Activated gamma-delta T cell treated with anti-CD3 and anti-CD28 coated beads, Interleukin-2, amount 50 U/mL, for 16 hours (primary cell): ENCODE measurements at places on chromosomes 5 and 9.

GRCh38 chr9:126451316-126451885 lies 124.8 kb downstream of the MVB12B start:
- DNase-seq, result no peak

DNA sequence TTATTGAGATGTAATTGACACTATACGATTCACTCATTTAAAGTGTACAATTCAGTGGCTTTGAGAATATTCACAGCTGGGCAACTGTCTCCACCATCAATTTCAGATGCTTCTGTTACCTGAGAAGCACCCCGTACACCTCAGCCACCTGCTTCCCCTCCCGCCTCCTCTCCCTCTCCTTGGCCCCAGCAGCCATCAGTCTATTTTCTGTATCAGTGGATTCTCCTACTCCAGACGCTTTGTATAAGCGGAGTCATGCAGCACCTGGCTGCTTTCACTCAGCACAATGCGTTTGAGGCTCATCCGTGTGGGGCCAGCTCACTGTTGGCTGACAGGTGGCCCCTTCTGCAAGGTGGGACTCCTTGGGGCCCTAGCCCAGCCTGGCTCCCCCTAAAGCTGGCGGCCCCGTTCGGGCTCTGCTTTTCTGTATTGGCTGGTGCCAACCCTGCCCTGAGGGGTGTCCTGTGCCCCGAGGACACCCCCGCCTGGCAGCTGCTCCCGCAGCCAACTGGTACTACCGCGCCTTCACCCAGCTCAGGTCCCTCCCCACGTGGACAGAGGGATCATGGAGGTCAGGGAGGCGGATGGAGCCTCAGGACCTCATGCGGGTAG lies 124.4 kb upstream of the COL5A1 start:
- DNase-seq, result no peak

- DNase-seq, result no peak
Observed at GRCh38 chr9:91896513-91897121, 53.4 kb downstream of the ROR2 start.

DNA sequence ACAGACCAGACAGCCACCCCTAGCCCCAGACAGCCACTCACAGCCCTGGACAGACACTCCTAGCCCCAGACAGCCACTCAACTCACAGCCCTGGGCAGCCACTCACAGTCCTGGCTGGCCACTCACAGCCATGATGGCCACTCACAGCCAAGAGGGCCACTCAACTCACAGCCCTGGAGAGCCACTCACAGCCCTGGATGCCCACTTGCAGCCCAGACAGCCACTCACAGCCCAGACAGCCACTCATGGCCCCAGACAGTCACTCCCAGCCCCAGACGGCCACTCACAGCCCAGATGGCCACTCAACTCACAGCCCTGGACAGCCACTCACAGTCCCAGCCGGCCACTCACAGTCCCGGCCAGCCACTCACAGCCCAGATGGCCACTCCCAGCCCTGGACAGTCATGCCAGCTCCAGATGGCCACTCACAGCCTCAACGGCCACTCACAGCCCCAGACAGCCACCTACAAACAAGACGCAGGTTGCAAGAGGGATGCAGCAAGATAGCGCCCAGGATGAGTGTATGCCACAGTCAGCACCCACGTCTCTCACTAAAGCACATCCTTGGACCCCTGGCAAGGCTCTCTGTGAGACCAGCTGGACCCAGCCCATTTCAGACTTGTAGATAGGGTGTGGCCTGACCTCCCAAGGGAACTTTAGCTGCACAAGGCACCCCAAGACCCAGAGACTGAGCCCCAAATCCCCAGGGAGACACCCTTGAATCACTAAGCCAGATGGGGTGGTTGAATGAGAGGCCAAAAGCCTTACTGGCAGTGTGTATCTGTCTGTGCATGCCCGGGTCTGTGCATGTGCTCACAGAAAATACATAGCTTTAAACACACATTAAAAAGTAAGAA lies 22.4 kb downstream of the ZDHHC11B start:
- no peak for DNase-seq

GRCh38 chr5:36392818-36393217 lies 91.1 kb upstream of the RANBP3L start:
- DNase-seq, result no peak

DNA sequence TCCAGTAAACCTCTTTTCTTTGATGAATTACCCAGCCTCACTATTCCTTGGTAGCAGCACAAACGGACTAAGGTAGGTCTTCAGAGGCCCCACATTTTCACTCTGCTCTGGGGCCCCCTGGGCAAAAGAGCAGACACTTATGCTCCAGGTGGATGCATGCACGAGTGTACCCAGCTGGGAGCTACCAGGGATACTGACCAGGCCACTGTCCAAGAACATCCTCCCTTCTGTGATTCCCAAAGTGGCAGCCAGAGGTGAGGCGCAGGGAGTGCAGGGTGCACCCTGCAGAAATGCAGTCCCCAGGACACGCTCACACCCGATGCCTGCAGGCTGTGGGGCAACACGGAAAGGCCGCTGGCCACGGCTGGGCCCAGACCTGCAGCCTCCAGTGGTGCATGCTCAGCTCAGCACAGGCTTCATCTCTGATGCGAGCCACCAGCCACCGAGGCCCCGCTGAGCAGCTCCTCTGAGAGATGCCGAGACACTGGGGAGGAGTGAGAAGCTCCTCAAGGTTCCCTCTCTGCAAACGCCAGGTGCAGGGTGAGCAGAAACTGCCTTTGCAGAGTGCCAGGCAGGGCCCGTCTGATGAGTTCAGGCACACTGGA lies 48.1 kb upstream of the OLFM1 start:
- no peak for DNase-seq

- DNase-seq, result no peak
Observed at GRCh38 chr5:36935805-36936204, 59.2 kb downstream of the NIPBL start.

DNA sequence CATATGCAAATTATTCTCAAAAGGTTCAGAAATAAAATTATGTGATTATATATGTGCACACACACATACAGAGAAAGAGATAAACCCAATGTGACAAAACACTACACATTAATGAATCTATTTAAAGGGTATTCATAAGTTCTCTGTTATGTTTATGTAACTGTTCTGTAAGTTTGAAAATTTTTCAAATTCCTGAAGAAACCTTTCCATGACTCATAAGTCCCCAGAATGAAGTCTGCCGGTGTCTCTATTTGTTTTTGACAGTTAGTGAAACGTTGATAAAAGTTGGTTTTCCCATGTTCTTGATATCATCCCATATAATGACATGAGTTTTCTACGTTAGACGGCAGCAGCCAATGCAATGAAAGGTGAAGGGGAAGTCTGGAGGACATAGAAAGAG lies 199.5 kb upstream of the PUM3 start:
- no peak for DNase-seq

- no peak for DNase-seq
Observed at GRCh38 chr5:157187046-157187754, 6.6 kb downstream of the ITK start.
